ENCODE measurements at places on chromosomes 5 and 9.

GRCh38 chr5:33713136-33713765, 178.5 kb downstream of the ADAMTS12 start:
- DNase-seq = peak; percentile 37

- no peak for DNase-seq
Measured at GRCh38 chr5:83568186-83568585, 96.6 kb downstream of the VCAN start.

DNA sequence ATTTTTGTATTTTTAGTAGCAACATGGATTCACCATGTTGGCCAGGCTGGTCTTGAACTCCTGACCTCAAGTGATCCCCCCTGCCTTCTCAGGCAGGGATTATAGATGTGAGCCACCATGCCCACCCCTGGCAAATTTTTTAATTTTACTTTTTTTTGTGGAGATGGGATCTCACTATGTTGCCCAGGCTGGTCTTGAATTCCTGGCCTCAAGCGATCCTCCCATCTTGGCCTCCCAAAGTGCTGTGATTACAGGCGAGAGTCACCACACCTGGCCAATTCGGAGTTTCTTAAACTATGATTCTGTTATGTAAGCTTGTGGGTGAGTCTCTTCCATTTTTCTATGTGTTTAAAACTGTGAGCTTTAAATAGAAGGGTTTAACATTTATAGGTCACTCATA, 27.6 kb downstream of the PCBD2 start:
- DNase-seq = no peak

DNA sequence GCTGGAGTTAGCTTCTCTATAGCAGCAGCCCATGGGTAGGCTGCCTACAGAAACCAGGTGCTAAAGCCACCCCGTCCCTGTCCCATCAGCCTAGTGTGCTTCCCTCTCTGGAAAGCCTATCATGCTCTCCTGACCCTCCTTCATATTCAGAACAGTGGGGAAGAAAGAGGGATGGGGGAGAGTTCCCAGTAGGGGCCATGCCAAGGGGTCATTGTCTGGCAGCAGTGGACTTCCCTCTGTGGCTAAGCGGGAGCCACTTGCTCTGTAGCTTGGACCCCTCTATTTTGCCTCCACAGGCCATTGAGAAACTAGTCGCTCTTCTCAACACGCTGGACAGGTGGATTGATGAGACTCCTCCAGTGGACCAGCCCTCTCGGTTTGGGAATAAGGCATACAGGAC, 17.5 kb downstream of the PTPA start:
- no peak for DNase-seq

- DNase-seq = peak; percentile 74
Measured at GRCh38 chr5:112146323-112147226, 272.5 kb downstream of the EPB41L4A start.

GRCh38 chr9:123710299-123710698, 219.6 kb downstream of the DENND1A start:
- DNase-seq = no peak

DNA sequence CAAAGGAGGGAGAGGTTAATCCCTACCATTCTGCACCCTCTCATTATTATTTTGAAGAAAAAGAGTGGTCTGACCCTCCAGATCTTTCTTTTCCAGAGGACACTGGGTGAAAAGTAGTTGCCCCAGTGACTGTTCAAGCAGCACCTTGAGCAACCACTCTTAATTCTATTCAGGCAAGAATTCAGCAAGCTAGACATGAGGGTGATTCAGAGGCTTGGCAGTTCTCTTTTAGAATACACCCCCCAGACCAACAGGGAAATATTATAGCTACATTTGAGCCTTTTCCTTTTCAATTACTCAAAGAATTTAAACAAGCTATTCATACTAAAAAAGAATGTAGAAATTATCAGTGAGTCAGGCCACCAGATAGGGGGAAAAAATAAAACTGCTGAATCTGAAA, 178.3 kb downstream of the MRPS30 start:
- DNase-seq = no peak

DNA sequence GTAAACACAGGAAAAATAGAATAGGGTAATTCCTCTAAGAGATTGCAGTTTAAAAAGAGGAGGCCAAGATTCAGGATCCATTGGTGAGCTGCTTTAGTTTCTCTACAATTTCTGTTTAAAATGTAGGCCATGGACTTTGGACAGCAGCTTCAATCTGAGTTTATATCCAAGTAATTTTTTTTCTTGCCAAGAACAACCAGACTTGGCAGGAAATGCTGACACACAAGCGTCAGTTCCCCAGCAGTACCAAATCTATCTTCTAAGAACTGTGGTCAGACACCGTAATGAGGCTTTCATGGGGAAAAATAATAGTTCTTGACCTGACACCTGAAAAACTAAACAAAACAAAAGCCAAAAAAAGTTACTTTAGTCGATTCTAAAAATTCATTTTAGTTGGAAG, 528.8 kb downstream of the CSNK1G3 start:
- peak; percentile 72 for DNase-seq

DNA sequence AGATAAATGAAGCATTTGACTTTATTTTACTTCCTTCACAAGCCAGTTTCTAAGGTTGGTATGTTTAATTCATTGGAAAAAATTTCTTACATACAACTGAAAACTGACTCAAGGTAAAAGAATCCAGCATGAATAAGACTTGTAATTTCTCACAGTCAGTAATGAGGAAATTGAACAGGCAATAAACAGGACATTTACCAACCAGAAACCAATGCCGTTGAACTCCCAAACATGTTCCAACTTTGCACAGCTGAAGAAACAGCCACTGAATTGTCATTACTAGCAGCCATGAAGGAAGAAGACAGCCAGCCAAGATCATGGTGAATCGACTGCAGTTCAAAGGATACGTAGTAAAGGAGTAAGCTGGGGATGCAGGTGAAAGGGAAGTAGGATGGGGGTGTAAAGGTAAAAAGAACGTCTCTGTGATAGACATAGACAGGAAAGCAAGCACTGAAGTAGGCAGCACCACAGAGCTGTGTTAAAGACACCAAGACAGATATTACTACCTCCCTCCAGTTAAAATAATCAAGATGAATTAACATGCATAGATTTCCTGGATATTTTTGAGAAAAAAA, 21.3 kb upstream of the SLC12A2 start:
- DNase-seq = no peak

DNA sequence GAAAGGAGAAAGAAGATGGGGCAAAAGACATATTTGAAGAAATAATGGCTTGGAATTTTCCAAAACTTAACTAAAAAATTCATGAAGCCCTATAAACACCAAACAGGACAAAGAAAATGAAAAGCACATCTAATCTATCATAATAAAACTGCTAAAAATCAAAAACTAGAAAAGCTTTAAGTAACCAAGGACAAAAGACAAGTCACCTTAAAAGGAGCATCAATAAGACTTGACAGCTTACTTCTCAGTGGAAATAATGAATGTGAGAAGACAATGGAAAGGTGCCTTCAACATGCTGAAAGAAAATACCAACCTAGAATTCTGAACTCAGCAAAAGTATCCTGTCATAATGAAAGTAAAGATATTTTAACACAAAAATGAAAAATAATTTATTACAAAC, 27.0 kb downstream of the GTF3C4 start:
- DNase-seq = no peak

DNA sequence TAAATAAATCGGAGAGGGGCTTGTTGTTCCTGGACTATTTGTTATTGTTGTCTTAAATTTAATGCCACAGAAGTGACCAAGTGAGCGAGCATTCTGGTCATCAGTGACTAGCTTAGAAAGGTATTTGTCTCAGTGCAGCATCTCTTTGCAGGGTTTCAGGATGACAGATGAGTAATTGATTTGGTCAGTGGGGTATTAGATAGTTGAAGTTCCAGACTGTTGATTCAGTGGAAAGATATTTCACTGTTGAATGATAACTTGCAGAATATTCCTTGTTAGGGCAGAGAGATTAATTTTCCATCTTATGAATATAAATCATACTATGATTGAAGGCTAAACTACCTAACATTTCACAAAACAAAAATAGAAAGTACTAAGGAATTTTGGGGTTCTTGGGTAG, 122.4 kb downstream of the TRIO start:
- no peak for DNase-seq

GRCh38 chr5:135242021-135242865, 156.8 kb downstream of the MACROH2A1 start:
- DNase-seq = no peak

GRCh38 chr5:177275883-177276282, 27.6 kb downstream of the RAB24 start:
- no peak for DNase-seq

DNA sequence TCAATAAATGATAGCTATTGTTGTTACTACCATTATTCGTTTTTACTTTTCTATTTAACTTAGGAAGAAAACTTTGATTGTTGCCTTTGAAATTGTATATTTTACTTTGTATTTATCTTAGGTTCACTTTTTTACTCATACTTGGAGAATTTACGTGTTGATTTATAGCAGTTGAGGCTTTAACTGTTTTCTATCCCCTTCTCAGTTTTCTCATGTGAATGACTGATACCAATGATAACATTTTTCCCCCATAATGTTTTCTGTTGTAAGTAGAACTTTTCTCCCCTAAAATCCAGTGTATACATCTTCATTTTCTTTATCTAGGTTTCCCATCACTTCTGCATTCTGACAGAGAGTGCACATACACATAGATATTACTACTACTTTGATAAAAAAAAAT, 54.4 kb downstream of the FSD1L start:
- no peak for DNase-seq

DNA sequence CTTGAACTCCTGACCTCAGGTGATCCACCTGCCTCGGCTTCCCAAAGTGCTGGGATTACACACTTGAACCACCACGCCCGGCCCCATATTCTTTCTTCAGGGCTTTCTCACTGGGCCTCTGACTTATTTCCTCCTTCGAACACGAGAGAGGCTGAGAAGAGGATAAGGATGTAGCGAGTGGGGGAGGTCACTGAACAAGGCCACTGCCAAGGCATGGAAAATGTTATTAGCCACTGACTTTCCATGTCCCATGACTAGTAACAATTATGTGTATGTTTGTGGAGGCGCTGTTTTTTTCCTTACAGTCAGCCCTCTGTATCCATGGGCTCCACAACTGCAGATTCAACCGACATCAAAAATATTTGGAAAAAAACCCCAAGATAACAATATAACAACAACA, 12.3 kb upstream of the FCHSD1 start:
- DNase-seq = no peak

Data from globus pallidus (tissue), 1 donor.